Epithelial cell of prostate (primary cell): ENCODE measurements at places on chromosomes 11 and 22.

DNA sequence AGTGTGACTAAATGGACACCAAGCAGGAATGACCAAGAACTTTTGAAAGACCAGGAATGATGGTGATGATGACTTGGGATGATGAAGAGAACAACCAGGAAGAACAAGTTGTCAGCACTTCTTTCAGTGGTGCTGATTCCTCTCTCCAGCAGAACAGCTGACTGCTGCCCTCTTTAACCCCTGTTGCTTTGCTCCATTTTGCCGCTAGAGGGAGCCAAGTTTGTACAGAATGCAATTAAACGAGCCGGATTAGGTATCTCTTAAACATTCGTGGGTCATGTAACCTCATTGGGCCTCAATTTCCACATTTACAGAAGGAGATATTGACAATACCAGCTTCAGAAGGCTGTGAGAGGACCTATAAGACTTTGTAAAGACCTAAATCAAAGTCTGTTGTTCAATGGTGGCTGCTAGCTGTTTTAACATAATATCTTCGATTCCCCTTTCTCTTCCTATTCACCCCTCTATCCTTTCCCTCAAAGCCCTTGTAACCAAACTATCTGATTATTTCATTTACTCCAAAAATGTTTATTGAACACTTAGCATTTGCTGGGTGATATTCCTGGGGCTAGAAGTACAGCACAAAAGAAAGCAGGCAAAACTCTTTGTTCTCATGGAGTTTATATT lies 1.9 kb downstream of the OR4S1 start:
- peak; percentile 2 for DNase-seq

- no peak for DNase-seq
Measured at GRCh38 chr11:68889948-68890446, 13.6 kb downstream of the MRPL21 start.

DNA sequence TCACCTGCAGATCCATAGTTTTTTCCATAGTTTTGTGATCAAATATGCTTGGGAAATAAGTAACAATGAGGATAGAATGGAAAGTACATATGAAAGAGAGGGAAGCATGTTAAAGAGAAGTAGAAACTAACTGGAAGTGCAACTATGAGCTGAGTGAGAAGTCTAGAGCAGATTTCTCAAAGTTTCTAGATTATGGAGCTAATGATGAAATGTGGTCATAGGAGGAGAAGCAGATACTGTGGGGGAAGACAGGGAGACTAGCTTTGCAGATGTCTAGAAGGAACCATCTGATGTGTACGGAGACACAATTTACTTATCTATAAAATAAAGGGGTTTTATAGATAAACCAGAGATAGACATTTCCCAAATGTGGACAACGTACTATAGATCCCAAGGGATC lies 37.1 kb downstream of the RELT start:
- no peak for DNase-seq

GRCh38 chr11:125256541-125257189 lies 92.1 kb downstream of the PKNOX2 start:
- DNase-seq, result no peak

DNA sequence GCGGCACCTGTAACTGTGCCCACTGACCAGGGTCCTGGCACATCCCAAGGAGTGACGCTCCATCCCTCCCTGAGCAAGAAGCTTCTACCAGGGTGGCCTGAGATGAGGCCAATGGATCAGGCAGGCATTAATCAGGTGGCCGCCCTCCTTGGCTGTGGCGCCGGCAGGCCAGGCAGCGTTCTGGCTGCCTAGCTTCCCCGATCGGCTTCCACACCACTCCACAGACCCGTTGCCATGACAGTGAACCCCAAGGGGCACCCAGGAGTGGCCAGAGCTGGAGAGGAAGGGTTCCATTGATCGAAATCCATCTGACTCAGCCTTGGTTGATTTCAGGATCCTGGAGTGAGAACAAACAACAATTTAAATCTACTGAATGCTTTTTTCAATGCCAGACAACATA lies 20.5 kb downstream of the LRRC55 start:
- no peak for DNase-seq

DNA sequence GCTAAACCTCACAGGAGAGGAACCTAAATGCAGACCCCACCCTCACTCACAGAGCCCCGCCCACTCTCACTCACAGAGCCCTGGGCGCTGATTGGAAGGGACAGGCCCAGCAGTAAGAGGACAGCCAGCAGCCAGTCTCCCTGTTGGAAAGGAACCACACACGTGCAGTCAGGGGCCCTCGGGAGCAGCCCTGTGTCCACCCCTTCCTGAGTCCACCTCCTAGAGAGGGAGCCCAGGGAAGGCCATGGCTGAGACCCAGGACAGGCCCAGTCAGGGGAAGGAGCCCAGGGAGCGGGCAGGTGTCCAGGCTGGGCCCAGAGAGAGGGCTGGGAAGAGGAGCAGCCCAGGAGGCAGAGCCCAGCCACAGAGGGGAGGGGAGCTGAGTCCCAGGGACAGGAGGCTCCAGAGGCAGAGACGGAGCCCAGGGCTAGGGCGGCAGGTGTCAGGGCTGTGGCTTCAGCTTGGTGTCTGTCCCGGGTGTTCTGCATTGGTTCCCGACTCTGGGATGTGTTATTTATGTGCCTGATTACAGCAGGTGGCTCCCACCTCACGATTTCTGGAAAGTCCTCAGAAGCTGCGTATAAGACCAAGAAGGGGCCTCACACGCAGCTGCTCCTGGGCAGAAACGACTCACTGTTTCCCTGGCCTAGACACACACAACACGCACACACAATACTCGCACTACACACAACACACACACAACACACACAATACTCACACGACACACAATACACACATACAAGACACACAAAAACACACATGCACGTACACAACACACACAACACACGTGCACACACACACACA lies 9.0 kb upstream of the APOBEC3H start:
- DNase-seq, result no peak

GRCh38 chr22:37887584-37888378 lies 18.3 kb upstream of the MICALL1 start:
- no peak for DNase-seq

DNA sequence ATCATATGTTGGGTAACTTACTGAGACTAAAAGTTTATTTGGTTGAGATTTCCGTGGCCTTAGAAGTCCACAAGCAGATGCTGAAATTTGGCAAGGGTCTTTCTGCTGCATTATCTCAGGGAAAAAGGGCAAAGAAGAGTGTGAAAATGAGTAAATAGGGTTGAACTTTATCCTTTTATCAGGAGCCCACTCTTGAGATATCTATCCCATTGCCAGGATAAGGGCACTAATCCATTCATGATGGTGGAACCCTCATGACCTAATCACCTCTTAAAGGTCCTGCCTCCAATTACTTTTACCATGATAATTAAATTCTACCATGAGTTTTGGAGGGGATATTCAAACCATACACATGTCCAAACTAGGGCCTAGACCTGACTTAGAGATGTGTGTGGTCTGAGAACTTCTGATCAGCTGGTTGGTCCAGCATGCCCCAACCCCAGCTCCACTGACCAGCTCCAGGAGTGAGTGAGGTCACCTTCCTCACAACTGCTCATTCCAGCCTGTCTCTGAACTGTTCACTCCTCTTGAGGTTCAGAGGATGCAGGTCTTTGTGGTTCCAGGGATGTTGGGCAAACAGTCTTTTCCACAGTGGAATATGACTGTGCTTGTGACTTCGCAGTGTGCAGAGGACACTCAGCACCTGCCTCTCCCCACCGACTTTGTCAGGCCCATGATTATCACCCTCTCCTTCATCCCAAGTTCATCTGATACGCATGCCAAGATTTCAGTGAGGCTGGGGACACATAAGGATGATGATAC lies 130.1 kb upstream of the TOP3B start:
- DNase-seq, result no peak
